ENCODE measurements at places on chromosomes 7 and 10.
A peak's percentile ranks its signal among the peaks of the same experiment; 100 is the strongest.

DNA sequence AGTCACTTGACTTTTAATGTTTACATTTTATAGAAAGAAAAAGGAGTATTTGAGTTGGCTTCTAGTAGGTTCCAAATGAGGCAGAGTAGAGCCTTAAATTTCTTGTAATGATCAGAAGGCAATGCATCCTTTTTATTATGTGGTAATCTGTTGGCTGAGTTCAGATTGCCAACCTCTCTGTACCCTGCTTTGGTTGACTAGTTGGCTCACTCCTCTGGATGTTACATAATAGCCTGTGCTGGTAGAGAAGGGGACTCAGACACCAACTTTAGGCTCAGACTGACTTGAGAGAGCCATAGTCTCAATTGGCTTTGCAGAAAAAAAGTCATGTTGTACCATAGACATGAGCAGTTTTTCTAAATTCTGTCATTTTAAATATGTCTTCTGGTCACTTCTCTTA, 46.8 kb upstream of the GLCCI1 start:
- DNase-seq: no peak

DNA sequence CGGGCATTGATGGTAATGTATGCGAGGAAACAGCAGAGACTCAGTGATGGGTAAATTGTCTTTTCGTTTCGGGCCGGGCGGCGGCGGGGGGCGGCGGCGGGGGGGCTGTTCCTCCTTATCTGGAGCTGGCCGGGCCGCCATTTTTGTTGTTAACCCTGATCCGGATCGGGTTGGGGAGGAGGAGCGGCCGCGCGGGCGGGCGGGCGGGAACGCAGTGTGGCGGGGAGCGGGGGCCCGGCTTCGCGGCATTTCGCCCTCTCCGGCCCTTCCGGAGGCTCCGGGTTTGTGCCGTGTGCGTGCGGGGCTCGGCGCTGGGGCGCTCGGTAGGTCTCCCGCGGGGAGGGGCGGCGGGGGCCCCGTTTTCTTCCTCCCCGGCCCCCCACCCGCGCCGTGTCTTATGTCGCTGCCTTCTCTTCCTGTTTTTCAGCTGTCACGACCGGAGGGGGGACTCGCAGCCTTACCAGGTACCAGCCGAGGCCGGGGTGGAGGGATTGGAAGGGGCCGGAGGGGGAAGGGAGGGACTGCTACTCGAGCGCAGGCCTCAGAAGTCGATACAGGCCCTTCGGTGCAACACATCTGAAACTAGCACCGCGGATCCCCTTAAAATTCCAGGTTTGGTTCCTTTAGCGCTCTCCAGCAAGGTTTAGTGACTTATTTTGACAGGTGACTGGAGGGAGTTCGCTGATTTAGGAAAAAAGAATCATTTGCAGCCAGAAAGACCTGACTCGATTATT, 820 bp downstream of the WAC start:
- peak; percentile 44 for DNase-seq

DNA sequence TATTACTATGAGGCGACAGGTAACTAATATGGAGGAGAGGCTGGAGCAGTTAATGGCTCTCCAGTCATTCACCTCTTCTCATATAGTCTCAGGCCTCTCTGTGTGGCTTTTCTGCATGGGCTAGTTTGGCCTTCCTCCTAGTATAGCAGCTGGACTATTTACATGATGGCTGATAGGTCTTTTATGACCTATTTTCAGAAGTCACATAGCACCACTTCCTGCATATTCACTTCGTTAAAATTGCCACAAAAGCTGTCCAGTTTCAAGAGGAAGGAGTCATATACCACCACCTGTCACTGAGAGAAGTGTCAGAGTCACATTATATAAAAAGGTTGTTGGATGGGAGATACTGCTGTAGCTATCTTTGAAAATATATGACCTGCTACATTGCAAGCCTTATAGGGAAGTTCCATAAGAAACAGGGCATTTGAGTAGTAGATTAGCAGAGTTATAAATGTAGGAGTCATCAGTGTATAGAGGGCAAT, 8.0 kb upstream of the DMTF1 start:
- no peak for DNase-seq

GRCh38 chr10:123454987-123455386, 211.2 kb upstream of the GPR26 start:
- no peak for DNase-seq

DNA sequence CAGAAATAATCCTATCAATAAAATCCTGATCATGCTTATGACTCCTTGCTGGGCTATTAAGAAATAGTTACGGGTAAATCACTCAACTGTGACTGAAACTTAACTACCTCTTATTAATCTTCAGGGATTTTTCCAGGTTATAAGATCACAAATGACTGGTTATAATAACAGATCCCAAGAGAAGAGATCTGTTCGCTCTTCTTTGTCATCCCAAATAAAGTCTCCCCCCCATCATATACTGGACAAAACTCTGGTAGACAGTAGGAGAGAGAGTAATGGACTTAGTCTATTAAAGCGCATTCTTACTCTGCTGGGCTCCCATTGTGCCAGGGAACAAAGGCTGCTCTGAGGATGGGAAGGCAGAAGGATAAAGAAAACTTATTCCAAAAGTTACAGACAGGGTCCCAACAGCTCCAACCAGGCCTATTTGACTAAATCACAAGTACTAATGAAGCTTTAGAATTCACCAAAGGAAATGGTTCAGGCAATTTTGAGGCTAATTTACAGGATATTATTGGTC, 233.7 kb downstream of the DGKI start:
- no peak for DNase-seq

DNA sequence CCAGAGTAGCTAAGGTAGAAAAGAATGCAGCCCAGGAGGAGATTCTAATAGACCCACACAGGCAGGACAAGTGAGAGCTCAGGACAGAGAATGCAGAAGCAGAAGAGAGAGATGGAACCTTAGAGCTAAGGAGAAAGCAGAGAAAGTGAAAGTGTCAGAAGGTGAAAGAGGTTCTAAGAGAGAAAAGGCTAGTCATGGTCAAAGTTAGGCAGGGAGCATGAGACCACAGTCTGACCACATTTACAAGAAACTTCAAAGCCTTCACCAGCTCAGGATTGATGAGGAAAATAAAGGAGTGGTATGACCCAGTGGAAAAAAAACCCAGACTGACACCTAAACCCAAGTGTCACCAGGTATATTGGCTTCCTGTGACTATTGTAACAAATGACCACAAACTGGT, 131.8 kb upstream of the WDR11 start:
- DNase-seq: no peak

- DNase-seq: no peak
Observed at GRCh38 chr10:69733791-69734261, 67.9 kb upstream of the COL13A1 start.

DNA sequence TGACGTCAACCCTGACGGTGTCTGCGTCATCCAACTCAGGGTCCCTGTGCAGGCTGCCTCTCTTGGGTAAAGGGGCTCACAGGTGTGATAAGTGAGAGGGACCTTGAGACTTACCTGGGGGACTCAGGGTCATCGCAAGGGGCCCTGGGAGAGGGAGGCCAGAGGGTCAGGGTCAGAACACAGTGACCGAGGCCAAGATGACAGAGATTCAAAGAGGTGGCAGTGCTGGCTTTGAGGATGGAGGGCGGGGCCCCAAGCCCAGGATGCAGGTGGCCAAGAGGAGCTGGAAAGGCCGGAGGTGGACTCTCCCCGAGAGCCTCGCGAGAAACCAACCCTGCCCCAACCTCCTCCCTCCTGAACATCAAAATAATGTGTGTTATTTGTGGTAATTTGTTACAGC, 165.2 kb upstream of the PPP2R2D start:
- no peak for DNase-seq

DNA sequence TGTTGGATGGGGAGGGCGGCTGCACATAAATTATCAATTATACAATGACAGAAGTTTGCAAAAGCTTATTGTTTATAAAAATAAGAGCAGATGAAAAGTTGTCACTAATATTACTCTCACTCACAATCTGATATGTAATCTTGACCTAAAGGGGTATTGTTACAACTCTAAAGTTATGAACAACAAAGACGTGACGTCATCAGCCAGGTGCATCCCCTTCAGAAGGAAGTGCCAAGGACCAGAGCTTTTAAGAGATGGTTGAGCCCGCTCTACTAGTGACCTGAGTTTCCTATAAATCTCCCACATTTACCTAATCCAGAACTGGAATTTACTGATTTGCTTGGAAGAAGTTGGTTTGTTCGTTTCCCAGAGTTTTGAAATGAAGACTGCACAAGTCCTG, 247.7 kb upstream of the MGMT start:
- DNase-seq: no peak

DNA sequence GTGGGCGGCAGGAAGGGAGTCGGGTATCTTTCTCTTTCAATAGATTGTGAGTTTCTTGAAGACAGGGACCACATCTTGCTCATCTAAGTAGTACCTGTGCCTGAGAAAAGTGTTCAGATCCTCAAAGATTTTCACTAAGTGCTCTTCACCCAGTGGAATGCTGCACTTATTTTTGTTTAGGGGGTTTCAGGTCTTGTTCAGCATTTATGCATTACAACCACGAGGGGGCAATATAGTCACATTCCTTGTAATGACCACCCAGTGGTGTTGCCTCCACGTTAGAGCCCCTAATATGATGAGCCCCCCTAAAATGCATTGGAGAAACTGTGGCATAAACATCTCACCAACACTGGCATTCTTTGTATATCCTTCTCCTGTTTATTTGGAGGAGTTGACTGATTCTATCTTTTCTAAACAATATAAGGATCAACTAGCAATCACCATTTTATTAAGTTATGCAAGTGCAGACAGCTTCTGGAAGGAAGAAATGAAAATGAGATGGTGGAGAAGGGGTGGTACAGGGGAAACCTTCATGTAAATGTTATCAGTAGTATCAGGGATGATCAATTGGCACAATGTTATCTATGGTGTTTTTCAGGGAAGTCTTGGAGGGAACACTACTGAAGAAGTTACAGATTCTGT, 3.1 kb upstream of the PAPSS2 start:
- DNase-seq: peak; percentile 49

- DNase-seq: no peak
Observed at GRCh38 chr7:93232673-93233018, 480 bp downstream of the VPS50 start.

- no peak for DNase-seq
Observed at GRCh38 chr7:26787701-26788100, 76.7 kb downstream of the SKAP2 start.

- DNase-seq: no peak
Observed at GRCh38 chr7:75573477-75574019, 81.4 kb downstream of the SPDYE5 start.

GRCh38 chr7:21358648-21359047, 69.2 kb upstream of the SP4 start:
- no peak for DNase-seq

GRCh38 chr7:13201628-13202027, 514.2 kb downstream of the ARL4A start:
- no peak for DNase-seq

GRCh38 chr10:76641215-76641614, 996.4 kb downstream of the KCNMA1 start:
- DNase-seq: no peak

- DNase-seq: no peak
Observed at GRCh38 chr7:111787741-111788140, 225.4 kb upstream of the IMMP2L start.

DNA sequence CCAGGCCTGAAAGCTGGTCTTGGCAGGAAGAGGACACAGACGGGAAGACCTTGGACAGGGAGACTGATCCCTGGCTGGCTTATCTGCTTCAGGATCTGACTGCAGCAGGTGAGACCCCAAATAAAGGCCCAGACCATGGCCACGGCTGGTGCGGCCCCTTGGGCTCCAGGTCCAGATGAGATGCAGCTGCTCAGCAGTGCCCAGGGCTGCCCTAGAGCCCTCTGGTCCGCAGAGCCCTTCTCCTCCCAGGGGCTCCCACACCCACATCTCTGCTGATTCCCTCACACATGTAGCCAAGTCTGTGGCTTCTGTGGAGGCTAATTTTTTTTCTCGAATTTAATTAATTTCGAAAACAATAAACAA, 46.3 kb downstream of the VIPR2 start:
- DNase-seq: no peak

DNA sequence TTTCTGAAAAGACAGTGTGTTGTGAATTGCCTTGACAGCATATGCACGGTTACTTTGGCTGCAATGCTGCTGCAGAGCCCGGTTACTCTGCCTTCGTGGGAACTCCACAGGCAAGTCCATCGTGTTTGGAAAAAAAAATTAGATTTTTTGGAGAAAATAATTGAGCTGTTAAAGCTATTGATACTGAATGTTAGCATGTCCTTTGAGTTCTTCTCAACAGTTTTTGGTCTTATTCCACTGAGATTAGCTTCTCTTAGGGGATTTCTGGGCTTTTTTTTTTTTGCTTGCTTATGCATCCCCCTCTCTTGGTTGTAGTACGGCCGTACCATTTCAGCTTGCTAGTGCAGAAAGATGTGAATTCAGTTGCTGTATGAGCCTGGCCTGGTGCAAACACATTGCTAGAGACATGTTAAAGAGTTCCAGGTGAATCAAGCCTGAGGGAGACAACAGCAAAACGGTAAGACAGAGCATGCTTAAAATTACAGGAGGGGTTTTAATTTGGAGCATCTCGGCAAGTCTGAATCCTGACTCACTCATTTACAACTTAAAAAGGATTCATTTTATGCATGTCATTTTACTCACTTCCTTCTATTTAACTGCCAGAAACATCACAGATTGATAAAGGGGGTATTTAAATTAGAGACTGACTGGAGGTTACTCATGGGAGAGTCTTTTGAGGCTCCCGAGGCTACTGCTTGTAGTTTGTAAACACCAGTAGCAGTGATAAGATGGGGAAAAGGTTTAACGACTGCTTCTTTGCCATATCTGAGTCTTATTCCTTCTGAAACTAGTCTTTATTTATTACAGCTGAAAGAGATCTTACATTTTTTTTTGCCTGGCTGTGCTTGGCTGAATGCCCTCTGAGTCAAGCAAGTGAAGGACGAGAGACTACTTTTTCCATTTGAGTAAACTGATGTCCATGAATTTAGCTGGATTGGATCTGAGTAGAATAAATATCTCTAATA, 113.7 kb downstream of the CDK14 start:
- no peak for DNase-seq

DNA sequence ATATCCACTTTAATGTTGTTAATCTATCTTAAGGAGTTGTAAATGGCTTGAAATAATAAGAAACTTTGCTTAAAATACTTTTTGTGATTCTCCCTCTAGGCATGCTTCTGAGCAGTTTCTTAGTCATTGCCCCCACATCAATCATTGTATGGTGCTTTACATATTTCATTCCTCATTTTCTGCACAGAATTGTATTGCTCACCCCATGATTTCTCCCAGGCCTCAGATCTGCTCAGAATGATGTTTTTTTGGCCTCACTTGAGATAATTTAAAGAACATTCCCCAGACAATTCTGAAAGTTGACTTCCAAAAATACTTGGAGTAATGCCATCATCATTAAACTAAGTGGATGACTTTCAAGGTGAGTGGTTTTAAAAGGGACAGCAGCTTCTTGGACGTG, 82.1 kb upstream of the PRPS1L1 start:
- no peak for DNase-seq

- no peak for DNase-seq
Observed at GRCh38 chr7:50412973-50413372, 37.2 kb downstream of the FIGNL1 start.

Measured in right renal pelvis (tissue), 4 donors.